ENCODE measurements at places on chromosomes 1 and 21.

DNA sequence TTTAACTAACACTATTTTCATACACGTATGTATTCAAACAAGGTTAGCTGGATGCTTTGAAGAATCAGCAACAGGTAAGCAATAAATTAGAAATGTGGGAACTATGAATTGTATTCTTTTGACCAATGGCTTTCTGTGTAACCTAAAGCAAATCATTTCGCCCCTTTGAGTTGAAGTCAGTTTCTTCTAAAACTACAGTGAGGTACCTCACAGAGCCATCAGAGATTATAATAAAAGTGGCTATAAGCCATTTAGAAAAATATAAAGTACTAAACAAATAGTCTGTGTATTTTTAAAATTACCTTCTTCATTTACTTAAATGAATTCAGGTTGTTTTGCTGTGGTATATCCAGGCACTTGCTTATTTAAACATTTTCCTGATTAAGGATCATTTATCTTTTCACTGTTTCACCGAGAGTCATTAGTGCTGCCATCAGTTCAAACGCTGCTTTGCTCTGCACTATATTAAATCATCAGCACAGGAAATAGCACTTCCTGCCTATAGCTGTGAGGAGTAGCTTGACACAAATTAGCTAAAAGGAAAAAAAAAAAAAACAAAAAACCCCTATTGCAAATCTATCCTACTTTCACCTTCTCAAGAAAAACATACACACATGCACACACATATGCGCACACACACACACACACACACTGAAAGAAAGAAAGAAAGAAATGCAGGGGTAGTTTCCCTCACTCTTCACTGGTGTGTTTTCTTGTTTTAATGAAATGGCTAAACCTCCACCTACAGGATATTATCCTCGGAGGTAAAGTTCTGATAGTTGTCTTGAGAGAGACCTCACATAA, 39.8 kb upstream of the C1orf105 start:
- no peak for DNase-seq

DNA sequence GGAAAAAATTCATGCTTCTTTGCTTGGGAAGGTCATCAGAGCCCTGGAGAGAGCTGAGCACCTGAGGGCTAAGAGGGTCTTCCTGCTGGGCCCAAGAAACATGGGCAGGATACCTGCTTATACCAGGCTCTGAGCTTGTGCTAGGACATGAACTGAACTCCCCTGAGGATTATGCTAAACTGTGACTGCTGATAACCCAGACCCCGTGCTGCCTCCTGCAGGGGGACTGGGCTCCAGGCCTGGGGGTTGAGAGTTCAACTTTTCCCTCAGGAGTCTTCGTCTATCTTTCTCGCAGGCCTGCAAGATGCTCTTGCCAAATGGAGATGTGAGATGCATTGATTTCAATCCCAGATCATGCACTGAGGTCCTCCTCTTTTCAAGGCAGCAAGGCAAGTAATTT, 368.5 kb downstream of the HHAT start:
- DNase-seq: no peak

DNA sequence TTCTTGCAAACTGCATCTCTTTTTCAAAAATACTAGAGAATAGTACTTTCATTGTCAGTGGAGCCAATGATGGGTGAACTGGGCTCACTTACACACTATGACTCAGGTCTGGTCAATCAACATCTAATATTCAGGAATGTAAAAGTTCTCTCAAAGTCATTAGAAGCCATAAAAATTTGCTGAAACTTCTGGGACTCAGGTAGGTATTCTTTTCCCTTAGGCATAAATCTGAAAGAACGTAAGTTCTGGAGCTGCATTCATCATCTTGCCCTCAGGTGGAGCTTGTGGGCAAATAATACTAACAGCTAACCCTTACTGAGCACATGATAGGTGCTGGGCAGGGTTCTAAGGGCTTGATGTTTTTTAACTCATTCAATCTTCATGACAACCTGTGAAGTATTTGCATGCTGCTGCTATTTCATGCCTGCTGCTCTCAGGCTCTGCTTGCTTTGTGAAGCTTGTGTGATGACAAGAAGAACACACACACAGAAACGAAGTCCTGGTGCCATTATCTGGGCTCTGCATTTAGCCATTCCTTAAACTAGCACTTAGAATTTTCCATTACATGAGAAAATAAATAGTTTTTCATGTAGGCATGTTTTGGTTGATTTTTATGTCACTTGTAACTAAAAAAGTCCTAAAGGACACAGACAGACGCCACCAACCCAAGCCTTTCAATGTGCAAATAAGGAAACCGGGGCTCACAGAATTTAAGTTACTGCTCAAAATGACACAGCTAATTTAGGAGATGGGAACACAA, 394.2 kb upstream of the LYPLAL1 start:
- peak; percentile 11 for DNase-seq

DNA sequence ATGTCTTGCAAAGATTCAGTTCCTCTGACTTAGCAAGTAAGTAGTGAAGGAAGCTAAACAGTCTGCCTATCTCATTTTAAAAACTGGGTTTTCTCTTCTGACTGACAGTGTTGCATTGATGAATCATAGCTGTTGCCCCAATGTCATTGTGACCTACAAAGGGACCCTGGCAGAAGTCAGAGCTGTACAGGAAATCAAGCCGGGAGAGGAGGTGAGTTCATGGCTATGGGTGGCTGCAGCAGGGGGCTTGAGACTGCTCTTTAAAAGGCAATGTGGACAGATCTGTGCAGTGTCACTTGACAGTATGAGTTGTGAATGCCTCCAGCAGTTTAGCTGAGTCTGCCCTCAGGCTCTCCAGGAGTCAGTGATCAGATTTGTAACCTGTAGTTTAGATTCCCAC, 46.6 kb downstream of the SMYD2 start:
- DNase-seq: no peak

DNA sequence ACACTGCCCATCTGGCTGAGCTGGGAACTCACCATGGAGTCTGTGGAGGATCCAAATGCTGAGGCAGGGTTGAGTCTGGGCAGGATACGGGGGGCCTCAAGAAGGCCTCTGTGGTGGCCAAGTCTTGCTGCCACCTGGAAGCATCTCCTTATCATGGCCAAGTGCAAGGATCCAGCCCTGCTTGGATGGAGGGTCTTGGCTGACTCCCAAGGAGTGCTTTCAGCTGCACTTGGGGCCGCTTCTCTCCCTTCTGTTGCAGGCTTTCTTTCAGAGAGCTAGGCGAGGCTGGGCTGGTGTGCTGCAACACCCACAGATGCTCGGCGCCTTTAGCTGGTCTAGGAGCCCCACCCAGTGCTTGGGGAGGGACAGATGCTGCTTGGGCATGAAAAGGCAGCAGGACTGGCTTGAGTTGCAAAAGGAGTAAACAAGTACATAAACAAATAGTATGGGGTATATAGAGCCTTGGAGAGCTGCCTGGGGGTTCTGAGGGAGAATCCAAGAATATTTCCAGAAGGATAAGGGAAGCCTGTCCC, at the start of gene THEM5:
Gene THEM5, minus strand, starts transcription at position 302 of the 533 bp plus-strand sequence. Its CDS starts 147 bp downstream, at position 155.
- DNase-seq: no peak

DNA sequence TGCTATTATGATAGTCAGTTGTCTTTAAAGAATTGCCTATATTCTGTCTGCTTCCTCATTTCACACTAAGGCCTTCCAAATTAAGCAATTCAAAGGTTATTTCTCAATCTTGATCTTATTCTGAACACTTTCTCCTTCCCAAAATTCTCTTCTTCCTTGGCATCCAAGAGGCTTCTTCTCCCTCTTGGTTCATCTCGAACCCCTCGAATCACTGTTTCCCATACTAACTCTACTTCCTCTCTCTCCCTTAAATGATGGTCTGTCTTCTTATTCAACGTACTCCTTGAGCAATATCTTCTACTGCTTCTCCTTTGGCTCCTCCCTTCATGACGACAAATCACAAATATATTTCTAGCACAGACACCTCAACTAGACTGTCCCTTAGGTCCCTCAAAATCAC, 4.5 kb downstream of the COPA start:
- no peak for DNase-seq

- DNase-seq: no peak
These were observed 80.1 kb upstream of the PTGFR start for GRCh38 chr1:78410643-78411042.

DNA sequence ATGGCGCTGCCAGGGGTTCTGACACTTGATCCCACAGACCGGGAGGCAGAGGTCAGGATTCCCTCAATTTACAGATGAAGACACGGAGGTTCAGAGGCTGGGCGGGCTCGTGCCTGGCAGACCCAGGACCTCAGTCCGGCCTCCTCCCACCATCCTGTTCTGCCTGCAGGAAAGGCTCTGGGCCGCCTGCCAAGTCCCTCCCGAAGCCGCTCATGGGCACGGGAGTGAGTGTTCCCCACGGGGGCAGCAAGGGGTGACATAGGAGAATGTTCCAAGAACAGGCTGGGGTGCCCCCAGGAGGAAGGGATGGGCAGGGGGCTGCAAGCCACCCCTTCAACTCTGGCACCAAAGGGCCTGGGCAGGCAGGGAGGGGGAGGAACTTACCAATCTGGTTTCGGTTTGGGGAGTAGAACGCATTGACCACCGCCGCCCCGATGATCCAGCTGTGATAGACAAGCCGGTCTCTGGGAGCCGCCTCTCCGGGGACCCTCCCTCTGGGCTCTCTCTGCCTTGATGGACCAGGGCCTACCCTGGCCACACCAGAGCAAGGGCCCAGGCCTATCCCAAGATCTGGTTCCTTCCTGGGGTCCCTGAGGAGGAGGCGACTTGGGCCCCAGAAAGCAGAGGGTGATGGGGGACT, 7.5 kb downstream of the PRXL2B start:
- DNase-seq: no peak

DNA sequence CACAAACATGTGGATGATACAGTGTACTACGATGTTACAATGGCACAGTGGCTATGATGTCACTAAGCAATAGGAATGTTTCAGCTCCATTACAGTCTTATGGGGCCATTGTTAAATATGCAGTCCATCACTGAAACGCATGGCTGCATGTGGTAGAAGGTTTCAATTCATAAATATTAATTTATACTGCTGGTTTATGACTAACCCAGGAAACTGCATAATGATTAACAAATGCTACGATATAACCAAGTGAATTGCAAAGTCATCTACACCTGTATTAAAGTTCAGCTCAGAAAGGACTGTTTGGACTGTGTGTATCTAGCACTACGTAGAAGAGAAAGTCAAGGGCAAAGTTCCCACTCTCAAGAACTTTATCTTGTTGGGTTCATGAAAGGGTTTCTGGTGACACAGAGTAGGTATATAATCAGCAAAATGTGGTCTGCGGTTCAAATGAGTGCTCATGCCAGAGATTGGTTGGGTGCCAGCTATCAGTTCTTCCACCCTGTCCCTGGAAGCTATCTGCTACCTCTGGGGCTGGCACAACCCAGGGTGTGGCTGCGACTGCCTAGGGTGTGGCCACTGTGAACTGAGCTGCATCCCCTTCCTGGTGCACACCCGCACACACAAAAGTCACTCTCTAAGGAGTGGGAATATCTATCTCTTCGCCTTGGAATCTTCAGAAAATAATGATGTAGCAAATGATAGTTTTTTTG, 14.8 kb downstream of the MGST3 start:
- DNase-seq: no peak

- no peak for DNase-seq
These were observed 60.4 kb downstream of the B3GALT5 start for GRCh38 chr21:39673163-39673562.

DNA sequence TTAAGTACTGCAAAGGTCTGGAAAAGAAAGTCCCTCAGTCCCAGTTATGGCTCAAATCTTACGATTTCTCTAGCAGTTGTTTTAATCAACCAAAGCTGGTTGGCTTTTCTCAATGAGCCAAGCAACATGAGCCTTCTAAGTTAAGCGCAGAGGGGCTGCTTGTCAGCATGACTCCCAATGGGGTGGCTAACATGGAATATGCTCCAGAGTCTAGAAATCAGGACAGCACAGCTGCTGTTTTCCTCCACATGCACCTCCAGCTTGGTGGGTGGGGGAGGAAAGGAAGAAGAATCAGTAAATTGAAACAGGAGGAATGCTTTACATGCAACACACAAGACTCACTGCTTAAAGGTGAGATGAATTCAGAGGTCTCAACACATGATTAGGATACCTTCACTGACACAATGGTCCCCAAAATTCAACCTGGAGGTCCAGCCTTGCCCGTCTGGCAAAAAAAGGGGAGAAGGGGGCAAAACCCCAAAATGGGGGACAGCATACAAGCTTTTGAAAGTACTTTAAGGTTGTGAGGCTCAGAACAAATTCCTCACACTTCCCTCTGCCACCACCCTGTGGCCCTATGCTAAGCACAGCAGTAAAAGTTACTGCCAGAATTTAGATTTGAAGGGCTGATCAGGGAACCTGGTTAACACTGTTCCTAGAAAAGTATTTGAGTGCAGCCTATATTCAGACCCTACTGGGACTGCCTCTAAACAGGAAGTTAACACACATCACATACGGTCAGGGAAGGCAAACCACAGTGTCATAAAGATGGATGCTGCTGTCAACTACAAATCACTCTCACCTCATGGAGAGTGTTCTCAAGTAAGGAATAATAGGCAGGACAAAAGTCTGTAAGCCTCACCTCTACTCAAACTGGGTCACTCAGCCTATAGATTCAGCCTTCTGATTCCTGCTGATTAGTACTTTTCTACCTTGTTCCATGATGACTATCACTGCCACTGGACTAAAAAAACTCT, 2.6 kb downstream of the GATAD2B start:
- DNase-seq: peak; percentile 5

DNA sequence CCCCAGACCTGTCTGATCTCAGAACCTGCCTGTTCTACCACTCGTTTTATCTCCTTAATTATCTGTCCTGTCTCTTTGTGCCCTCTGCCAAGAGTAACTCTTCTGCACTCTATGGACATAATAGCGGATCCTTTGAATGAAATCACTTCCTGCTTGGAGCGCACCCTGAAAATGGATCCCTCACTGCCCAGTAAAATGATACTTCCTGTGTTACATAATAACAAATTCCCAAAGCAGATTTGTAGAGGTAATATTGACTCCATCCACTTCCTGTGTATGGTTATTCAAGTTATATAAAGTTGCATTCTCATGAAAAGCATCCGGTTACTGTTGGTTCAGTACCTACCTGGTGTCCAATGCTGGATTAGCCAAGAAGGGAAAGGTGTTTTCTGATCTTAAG, 246.0 kb downstream of the TRABD2B start:
- DNase-seq: no peak

GRCh38 chr1:4847711-4848110, 193.3 kb downstream of the AJAP1 start:
- DNase-seq: no peak

GRCh38 chr1:228344631-228345072, 62.0 kb downstream of the TRIM11 start:
- peak; percentile 52 for DNase-seq

DNA sequence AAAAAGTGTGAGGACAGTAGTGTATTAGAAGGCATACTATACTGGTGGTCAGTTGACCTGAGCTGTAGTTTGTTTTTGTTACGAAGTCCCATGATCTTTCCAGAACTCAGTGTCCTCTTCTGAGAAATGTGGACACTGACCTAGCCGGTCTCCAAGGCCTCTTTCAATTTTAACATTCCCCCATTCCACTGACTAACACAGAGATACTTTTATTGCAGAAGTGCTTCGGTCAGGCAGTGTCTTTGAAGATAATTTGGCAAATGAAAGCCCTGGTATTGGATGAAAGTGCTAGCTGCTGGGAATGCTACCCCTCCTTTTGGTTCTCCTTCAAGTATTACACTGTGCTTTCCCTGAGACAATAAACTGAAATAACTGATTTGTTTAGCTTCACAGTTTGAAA, 89.4 kb downstream of the LMO4 start:
- no peak for DNase-seq
